NCI-H345 (cell line): ENCODE measurements at places on chromosomes 2 and 18.

- peak; percentile 23 for DNase-seq
Measured at GRCh38 chr2:10883801-10884478, 27.8 kb upstream of the KCNF1 start.

- DNase-seq, result no peak
Measured at GRCh38 chr18:12860530-12860929, 23.5 kb downstream of the PTPN2 start.

- no peak for DNase-seq
Measured at GRCh38 chr2:147348931-147349555, 495.8 kb upstream of the ACVR2A start.

DNA sequence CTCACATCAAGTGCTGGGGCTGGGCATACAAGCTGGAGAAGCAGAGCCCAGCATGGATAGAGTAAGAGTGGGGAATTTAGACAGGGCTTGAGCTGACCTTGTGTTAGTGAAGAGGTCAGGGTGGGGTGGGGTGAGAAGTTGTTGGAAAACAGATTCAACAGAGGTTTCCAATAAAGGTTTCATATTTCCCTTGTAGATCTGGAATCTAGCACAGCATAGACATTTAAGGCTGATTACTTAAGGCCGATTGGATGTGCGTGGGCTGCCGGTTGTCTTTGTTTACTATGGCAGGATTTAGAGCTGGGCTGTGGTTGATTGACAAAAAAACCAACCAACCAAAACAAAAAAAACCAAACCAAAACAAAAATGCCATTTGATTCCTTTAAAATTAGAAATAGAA is 114.9 kb upstream of the SEC11C start:
- no peak for DNase-seq

DNA sequence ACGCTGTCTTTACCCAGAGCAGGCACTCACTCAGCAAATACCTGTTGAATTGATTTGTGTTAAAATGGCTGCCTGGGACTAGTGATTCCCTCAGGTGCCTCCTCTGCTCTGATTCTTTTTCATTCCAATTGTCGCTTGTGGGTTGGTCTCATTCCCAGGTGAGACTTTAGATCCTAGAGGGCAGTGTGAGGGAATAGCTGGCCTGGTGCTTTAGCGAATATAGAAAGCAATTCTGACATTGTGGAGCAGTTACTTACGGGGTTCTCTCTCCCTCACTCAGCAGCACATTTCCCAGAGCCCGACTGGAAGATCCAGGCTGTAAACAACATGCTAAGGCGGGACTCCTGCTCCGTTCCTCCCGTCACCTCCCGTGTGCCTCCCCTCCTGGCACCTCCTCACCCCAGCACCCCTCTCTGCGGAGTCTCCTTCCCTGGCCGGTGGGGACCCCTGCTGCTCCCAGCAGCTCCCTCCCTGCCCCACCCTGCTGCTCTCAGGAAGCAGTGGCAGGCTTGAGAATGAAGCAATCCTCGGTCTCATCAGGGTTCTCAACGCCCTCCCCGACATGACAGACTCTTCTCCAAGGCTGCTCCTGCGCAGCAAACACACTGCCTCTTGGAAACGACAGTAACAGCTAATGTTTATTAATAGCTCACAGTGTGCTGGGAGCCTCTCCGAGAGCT is 26.9 kb downstream of the CELF4 start:
- no peak for DNase-seq

DNA sequence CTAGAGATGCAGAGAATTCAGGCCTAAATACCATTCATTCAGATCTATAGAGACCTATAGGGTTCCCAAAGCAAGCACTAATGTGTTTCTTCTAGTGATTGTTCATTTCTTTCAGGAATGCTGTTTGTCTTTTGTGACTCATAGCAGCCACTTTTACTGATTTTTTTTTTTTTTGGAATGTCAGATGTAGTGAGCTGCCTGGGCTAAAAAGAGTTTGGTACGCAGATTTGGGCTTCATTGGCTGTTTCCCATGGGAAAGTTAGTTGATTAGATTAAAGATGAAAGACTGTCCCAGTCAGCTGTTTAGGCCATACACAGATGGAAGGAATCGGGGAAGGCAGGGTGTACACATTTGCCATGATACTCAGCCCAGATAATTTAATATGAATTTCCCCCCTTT is 87.6 kb downstream of the CDC42EP3 start:
- DNase-seq, result no peak

DNA sequence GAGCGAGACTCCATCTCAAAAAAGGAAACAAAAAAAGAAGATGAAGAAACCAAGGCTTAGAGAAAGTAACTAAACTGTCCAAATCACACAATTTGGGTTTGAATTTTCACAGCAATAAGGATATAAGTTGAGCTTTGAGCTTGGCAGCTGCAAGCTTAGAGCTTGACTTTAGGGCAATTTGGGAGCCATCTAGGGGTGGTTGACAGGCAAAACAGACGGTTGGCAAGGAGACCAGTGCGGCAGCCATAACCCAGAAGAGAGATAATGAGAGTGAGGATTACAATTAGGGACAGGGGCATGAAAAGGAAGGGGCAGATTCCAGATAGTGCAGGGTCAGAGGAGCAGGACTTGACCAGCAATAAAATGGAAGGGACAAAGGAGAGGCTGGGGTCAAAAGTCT is 382.2 kb upstream of the HNRNPA3 start:
- no peak for DNase-seq

GRCh38 chr2:157627594-157628476 is 829 bp downstream of the ACVR1C start:
- DNase-seq, result no peak

DNA sequence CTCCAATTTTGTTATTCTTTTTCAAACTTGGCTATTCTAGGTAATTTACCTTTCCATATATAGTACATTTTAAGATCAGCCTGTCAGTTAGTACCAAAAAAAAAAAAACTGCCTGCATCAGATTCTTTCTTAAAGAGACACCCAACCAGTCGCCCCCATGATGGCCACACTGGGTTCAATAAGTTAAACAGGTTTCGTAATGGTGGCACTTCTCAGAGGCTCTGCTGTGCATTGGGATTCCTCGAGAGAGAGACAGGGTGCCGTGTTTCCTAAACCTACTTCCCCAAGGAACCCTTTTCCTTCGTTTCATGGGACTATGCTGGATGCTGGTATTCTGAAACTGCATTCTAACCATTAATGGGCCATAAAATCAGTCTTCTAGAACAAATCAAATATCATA is 37.4 kb downstream of the MYO7B start:
- DNase-seq, result no peak

GRCh38 chr2:46815121-46815802 is 100.3 kb downstream of the MCFD2 start:
- DNase-seq, result no peak

GRCh38 chr2:165970663-165971062 is 17.1 kb upstream of the TTC21B start:
- DNase-seq, result no peak

DNA sequence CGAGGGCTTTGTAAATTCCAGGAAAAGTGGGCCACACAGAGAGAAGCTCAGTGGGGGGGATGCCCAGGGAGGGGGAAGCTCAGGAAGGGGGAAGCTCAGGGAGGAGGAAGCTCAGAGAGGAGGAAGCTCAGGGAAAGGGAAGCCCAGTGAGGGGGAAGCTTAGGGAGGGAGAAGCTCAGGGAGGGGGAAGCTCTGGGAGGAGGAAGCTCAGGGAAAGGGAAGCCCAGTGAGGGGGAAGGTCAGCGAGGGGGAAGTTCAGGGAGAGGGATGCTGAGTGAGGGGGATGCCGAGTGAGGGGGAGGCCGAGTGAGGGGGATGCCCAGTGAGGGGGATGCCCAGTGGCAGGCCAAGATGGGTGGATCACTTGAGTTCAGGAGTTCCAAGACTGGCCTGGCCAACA is 821 bp upstream of the CHRNG start:
- DNase-seq, result no peak

- DNase-seq, result no peak
Measured at GRCh38 chr2:217494557-217494956, 508.2 kb downstream of the TNS1 start.

GRCh38 chr18:32548688-32549087 is 78.0 kb upstream of the GAREM1 start:
- DNase-seq, result peak; percentile 43

DNA sequence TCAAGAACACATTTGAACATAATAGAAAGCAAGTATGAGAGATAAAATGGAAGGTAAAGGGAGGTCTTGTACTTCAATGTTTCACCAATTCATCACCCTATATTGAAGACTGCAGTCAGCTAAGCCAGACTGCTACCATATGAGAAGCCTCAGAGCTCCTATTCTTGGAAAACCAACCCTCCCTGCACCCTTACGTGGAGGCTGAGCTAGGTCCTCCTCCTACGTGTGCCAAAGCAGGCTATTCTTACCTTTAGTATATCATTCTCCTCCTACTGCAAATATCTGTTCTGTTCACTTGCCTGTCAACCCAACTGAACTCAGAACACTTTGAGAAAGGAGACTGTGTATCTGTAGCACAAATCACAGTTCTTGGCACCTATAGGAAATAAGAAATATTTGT is 255.8 kb upstream of the HNRNPA3 start:
- DNase-seq, result no peak

GRCh38 chr2:161980976-161981375 is 93.0 kb downstream of the DPP4 start:
- no peak for DNase-seq

GRCh38 chr2:144950899-144951560 is 431.1 kb upstream of the ZEB2 start:
- no peak for DNase-seq

- no peak for DNase-seq
Measured at GRCh38 chr2:120764492-120764891, 28.8 kb downstream of the GLI2 start.

GRCh38 chr2:29420999-29421782 is 306.0 kb downstream of the CLIP4 start:
- no peak for DNase-seq

- no peak for DNase-seq
Measured at GRCh38 chr2:150309311-150310080, 178.0 kb downstream of the RND3 start.

DNA sequence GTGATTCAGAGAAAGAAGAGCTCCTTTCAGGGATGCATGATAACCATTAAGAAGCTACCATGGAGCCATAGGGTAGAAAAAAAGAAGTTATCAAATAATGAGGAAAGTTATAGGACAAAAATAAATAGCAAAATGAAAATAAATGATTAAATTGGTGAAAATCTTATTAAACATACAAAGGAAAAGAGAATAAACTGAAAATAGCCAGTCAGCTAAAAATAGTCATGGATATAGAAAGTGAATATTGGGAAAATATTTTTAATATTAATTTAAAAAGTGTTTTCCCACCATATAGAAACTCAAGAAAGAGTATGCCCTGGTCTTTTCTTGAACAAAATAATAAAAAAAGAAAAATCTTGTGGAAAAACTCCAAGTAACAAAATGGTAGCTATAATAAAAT is 209.2 kb upstream of the CDH19 start:
- DNase-seq, result no peak

DNA sequence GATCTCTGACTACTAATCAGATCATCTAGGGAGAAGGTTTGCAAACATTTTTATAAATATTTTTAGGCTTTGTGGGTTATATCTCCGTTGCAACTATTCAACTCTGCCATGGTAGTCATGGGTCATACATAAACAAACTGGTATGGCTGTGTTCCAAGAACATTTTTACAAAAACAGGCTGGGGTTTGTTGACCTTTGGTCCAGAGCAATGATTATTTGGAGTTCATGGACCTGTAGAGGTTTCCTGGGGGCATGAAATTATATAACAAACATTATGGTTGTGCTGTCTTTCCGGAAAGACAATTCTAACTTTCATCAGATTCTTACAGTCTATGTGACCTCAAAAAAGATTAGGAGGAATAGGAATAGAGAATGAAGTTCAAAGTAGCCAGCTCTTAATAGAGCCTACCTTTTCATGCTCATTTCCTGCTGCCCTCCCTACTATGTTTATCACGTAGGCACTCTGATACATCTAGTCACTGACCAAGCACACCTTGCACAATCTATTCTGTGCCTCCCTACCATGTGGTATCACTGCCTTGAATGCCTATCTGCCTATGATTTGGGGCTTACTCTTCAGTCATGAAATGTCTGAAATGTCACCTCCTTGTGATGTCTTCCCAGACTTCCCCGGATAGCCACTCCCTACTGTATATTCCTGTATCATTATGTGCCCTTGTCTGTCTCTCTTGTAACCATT is 102.4 kb upstream of the SCN1A start:
- no peak for DNase-seq

DNA sequence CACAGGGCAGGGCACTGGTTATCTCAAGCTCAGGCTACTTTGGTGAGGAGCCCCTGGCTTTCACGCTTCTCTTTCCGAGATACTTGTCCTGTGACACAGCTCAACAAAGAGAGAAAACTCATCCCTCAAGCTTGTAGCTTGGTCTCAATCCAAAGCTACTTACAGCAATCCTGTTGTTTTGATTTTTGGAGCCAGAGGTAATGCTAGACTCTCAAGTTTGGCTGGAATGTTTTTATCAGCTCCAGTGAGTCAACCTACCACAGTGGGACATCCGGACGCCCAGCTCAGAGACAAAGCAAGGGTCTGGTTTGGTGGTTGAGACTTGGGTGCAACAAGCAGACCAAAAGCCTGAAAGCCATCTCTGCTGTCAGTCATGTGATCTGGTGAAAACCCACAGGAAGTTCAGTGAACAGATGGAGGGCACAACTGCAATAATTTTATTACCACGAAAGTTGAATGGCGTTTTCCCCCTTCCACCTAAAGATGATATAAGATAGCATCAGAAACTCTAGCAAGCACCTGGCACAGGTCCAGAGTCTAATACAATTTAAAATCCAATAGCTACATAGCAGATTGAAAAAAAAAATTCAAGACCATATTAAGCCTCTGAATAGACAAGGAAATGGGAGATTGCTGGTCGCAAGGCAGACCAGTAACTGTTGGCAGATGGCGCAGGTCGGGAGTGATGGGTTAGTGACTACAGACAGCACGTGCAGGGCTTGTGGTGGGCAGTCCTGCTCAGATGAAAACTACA is 102.3 kb upstream of the SMAD7 start:
- no peak for DNase-seq

DNA sequence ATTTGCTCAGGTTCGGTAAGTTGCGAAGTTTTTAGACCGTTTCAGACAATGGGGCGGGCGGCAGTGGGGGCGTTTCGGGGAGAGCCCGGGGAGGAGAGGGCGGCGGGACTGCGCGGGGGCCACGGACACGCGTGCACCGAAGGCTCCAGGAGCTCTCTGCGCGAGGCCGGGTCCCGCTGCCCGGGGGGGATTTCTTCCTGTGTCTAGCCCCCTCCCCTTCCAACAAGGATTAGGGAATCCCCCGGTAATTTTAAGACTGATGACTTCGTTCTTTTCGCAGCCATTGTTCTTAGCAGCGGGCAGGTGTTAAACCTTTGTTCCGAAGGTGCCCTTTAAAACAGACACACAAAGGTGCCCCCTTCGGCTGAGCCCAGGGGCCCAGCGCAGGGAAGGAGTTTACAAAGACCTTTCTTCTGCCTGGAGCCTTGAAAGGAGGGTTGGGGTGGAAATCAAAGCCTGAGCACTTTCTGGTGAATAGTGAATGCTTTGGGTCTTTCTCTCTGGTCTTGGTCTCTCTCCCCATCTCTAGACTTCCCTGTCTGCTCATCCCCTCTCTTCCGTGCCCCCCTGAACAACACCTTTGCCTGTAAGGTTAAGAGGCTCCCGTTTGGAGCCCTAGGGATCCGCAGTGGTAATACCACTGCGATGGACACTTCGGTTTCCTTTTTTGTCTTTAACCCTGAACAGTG is 2.1 kb downstream of the TRIB2 start:
- peak; percentile 66 for DNase-seq
